T-helper 17 cell (primary cell): ENCODE measurements at places on chromosomes 11 and 22.

DNA sequence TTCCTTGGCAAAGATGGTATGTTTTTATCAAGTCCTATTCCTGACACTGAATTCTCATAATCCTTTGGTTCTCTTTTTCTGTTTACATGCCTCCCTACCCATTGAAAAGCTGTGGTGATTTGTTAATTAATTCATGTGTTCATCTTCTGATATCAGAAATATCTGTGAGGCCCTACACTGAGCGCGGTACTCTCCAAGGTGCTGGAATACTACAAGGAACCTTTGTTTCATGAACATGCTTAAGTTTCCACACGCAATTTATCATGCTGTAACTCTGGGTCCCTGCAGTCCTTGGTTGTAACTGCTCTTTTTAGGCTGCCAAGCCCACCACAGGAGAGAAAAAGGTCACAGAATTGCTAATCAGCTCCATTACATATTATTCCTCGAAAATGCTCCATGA lies 331.8 kb downstream of the FAT3 start:
- DNase-seq: no peak
- H3K27me3 ChIP-seq: no peaks in the 10 kb centered on the region
- no peaks in the 10 kb centered on the region for H3K36me3 ChIP-seq
- no peaks in the 10 kb centered on the region for H3K4me1 ChIP-seq
- no peak overlapping the region for H3K4me3 ChIP-seq

DNA sequence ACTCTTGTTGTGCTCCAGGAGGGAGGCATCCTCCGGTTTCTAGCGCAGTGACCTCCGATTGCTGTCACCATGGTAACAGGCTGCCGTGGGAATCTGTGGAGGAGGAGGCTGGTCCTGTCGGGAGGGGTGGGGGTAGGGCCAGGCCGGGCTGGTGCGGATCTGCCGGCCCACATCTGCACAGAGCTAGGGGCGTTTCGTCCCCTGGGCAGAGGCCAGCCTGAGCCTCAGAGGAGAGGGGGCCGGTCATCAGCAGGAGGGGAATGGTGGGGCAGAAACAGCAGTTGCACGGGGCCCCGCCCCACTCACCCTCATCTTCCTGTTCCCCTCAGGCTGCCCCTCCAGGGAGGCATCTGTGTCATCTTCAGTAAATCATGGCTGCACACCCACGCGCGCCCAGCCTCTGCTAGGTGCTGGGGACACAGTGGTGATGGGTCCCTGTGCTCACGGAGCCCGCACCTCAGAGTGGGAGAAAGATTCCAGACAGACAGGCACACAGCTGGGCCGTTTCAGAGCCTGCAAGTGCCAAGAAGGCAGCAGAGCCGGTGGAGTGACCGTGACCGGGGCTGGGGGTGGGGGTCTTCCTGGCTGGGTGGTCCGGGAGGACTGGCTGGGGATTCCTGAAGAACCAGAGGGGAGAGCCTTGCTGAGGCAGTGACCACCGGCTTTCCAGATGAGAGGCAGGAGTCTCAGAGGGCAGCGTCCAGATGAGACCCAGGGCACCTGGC lies 120.5 kb downstream of the CACNA1I start:
- no peak overlapping the region for H3K27ac ChIP-seq
- DNase-seq: no peak
- peaks cover 4% of the 10 kb centered on the region for H3K36me3 ChIP-seq
- H3K27me3 ChIP-seq: peaks cover 23% of the 10 kb centered on the region

GRCh38 chr11:2924821-2925675 lies 4.2 kb downstream of the PHLDA2 start:
- H3K4me3 ChIP-seq: no peak overlapping the region
- no peak for DNase-seq
- peaks cover 11% of the 10 kb centered on the region for H3K4me1 ChIP-seq
- peaks cover 9% of the 10 kb centered on the region for H3K27me3 ChIP-seq
- no peak overlapping the region for H3K27ac ChIP-seq

DNA sequence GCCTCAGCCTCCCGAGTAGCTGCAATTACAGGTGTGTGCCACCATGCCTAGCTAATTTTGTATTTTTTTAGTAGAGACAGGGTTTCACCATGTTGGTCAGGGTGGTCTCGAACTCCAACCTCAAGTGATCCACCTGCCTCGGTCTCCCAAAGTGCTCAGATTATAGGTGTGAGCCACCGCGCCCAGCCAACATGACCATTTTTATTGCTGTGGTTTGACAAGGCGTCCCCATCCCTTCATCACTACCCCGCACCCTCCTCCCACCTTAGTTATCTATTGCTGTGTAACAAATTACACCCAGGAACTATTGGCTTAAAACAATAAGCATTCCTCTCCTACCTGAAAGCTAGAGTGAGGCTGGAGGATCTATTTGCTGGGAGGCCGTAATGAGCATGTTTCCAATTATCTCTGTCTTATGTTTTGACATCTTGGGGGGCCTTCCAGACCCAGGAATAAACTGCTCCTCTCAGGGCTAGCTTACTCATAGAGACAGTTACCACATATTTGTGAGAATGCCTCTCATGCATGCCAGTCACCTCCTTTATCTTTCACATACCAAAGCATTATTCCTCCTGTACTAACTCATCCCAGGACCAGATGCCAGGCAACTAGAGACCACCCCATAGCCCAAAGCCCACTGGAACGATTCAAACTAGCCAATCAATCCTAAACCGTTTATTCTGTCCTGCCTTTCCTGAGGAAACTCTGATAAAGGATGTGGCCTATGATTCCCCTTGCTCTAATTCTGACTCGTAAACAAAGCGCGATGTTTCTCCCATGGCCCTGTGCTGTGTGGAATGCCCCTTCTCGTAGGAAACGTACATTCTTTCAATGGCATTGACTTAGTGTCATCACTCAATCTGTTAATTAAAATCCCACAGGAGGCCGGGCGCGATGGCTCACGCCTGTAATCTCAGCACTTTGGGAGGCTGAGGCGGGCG lies 19.4 kb downstream of the SNU13 start:
- peak overlapping the region; percentile 97 for H3K27ac ChIP-seq

DNA sequence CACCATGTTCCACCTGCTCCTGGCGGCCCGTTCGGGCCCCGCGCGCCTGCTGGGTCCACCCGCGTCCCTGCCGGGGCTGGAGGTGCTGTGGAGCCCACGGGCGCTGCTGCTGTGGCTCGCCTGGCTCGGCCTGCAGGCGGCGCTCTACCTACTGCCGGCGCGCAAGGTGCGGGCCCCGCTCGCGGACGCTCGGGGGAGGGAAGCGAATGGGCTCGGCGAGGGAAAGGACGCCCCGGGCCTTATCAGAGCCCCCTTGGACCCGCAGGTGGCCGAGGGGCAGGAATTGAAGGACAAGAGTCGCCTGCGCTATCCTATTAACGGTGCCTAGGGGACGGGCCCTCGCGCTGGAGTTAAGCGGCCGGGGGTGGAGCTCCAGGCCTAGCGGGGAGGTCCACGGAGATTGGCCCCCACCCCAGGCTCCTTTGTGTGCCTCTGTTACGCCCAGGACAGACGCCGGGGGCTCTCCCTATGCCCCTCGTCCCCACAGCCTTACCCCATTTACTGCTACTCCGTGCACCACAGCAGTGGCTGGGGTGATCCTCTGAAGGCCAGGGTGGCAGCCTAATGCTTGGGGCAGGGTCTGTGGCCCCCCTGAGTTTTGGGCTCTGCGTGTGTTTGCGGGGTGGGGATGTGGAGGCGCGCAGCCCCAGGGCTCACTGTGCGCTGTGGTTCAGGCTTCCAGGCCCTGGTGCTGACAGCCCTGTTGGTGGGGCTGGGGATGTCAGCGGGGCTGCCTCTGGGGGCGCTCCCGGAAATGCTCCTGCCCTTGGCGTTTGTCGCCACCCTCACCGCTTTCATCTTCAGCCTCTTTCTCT lies 1.1 kb downstream of the TM7SF2 start:
- peaks cover 25% of the 10 kb centered on the region for H3K4me1 ChIP-seq
- no peaks in the 10 kb centered on the region for H3K27me3 ChIP-seq
- peak overlapping the region; percentile 97 for H3K4me3 ChIP-seq
- peak; percentile 70 for DNase-seq

GRCh38 chr11:35272391-35272902 lies 133.5 kb downstream of the CD44 start:
- H3K36me3 ChIP-seq: peaks cover 7% of the 10 kb centered on the region
- peak overlapping the region; percentile 0 for H3K4me3 ChIP-seq
- no peaks in the 10 kb centered on the region for H3K27me3 ChIP-seq
- no peak for DNase-seq
